BE2C (cell line): ENCODE measurements at places on chromosomes 1 and 21.

- DNase-seq = no peak
Measured at GRCh38 chr1:248695451-248696132, 7.0 kb downstream of the OR14I1 start.

DNA sequence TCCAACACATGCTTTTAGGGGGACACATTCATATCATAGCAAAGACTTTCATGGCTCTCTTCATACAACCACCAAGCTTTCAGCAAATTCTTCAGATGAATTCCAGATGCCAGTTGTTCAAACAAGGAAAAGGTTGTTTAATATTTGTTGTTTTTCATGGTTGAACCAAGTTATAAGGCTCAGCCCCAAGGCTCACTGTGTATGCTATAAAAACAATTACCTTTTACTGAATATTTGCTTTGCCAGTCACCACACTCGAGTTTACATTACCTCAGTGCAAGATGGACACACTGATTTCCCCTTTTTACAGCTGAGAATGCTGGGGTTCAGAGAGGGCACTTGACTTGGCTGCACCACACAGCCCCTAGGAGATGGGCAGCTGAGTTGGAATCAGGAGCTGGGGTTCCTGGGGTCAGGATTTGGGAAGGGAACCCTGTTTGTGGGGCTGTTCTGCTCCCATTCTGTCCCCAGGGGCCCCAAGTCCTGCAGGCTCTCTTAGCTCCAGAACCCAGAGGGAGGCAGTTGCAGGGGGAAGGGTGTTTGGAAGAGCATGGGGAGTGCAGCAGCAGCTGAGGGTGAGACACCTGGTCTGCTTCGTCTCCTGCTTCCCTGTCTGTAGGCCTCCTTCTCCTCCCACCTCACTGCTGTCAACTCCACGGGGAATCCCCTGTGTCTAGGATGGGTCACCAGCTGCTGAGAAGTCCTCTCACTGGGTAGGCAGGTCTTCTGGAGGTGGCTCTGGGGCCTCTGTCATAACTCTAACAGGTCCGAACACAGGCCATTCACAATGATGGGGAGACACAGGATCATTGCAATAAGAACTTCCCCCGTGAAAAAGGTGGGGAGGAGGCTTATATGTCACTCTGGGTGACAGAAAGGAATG, 12.8 kb upstream of the TMPRSS2 start:
- no peak for DNase-seq

DNA sequence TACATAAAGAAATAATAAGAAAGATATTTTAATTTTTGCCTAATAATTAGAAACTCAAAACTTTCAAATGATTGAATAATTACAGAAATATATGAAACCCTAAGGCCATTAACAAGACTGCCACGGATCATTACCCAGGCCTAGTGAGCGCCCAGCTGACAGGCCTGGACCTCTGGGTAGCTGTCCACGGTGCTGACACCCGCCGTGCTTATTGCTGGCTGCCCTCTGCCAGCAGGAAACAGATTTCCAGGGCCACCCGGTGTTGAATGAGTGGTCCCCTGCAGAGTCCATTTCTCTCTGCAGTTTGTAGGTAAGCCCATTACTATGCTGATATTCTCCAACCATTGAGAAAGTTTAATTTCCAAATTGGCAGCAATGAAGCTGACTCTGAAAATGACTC, 254.4 kb upstream of the GJB5 start:
- no peak for DNase-seq

DNA sequence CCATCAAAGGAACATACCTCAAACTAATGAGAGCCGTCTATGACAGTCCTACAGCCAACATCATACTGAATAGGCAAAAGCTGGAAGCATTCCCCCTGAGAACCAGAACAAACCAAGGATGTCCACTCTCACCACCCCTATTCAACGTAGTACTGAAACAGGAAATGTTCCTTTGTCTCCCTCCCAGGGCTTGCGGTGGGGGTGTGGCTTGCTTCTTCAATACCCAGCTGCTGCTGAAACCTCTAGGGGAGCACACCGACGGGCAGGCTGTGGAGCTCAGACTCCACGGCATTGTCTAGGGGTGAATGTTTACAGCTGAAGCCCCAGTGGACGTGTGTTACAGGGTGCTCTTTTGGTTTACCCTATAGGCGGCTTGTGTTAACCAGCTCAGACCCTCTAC, 30.5 kb upstream of the B3GALT2 start:
- DNase-seq = no peak

DNA sequence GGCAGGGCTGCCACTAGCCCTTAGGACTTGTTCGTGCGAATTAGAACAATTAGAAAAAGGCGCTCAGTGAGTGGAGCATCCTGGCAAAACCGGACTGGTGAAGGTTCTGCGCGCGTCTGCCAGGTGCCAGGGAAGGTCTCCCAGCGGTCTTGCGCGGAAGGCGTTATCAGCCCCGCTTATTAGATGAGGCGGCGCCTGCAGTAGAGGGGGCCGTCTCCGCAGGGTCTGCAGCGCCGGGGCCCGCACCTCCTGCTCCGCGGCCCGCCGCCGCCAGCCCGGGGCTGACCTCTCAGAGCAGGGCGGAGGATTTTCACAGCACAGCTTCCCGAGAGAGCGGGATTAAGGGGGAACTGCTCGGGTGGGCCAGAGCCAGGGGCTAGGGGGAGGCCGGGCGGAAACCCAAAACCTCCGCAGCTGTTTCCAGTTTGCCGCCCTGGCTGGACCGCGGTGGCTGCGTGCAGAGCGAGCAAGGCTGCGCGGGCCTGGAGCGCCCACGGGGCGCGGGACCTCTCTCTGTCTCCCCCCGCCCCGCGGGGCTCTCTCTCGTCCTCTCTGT, 155.2 kb downstream of the FOXD2 start:
- DNase-seq = no peak

- DNase-seq = no peak
Measured at GRCh38 chr1:203175827-203176241, 208 bp upstream of the MYBPH start.
